Stimulated activated CD8-positive, alpha-beta memory T cell treated with anti-CD3 and anti-CD28 coated beads, Interleukin-4, amount 100 ng/mL, for 4 hours (primary cell): ENCODE measurements at places on chromosomes 12 and 14.

DNA sequence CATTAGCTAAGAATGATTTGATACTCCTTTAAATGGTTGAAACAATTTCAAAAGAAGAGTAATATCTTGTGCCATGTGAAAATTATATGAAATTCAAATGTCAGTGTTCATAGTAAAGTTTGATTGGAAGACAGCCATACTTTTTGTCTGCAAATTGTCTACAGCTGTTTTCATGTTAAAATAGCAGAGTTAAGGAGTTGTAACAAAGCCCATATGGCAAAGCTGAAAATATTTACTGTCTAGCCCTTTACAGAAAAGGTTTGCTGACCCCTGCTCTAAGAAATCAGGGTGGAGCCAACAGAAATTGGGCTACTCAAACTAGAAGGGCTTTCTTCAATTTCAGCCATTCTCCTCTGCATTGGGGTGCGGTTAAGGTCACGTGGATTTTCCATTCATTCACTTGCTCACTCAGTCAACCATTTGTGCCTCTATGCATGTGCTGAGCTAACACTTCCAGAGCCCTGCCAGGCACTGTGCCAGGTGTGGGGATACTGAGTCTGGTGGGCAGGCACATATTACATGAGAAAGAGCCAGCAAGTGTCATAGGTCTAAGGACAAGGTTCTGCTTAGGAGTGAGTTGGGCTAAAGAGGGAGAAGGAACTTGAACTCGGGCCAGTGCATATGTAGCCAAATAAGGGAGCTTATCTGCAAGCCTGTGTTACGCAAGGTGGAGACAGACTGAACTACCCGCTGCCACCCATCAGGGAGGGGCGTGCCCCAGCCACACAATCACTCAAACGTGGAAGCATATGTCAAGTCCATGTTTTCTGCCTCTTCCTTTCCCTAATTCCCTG, 139.8 kb upstream of the NOS1 start:
- DNase-seq: no peak

- DNase-seq: no peak
These were observed 28.9 kb downstream of the ANO6 start for GRCh38 chr12:45244561-45245343.

GRCh38 chr14:58014778-58015177, 137.2 kb downstream of the ARMH4 start:
- no peak for DNase-seq

DNA sequence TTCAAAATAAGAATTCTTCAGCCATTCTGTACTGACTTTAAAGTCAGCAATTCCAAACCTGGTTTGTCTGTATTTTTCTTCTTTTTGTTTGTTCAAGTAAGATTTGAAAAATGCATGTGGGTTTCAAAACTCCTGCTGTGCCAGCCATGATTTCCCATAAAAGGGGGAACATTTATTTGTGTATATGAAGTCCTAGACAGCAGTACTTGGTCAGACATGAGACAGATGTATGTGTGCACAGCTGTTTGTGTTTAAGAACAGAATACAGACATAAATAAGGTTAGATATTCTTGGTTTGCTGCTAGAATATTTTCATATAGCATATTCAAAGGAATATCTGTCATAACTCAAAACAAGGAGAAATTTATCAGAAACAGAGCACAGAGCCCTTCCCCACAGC, 236.0 kb downstream of the ADAMTS20 start:
- no peak for DNase-seq

- DNase-seq: no peak
These were observed 172.5 kb upstream of the ARID2 start for GRCh38 chr12:45557016-45557415.

- DNase-seq: no peak
These were observed 787 bp downstream of the ACAD10 start for GRCh38 chr12:111686574-111687105.

GRCh38 chr14:103195828-103196615, 72.8 kb downstream of the TNFAIP2 start:
- no peak for DNase-seq

GRCh38 chr12:68279227-68280054, 26.0 kb upstream of the IL22 start:
- no peak for DNase-seq
